Endothelial cell of umbilical vein (primary cell): ENCODE measurements at places on chromosomes 11 and 22. TPM values are rescaled to one million over a fixed set of nuclear protein-coding genes. Genes with fewer than 3 reads are reported as not detected.
A peak's percentile ranks its signal among the peaks of the same experiment; 100 is the strongest.

GRCh38 chr11:67085617-67086016, 29.0 kb downstream of the RHOD start:
- no peak for DNase-seq

GRCh38 chr11:58707767-58708166, 24.0 kb downstream of the GLYAT start:
- DNase-seq = no peak

DNA sequence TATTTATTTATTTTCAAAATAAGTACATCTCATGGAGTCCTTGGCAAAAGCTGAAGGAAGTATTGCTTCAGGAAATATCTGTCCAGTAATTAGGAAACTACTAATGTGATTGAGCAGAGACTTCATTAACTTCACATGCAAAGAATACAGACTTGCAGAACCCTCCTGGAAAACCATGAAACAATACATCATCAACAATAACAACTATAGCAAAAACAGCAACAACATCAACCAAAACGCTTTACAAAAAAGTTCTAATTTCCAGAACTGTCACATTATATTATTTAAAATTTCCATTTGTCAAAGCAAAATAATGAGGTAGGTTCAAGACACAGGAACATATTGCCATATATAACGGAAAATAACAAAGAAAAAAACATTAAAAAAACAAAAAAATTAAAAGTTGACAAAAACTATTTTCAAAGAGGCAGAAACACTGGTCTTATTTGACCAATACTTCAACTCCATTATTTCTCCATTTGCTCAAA, 79.8 kb upstream of the TOP3B start:
- DNase-seq = no peak

DNA sequence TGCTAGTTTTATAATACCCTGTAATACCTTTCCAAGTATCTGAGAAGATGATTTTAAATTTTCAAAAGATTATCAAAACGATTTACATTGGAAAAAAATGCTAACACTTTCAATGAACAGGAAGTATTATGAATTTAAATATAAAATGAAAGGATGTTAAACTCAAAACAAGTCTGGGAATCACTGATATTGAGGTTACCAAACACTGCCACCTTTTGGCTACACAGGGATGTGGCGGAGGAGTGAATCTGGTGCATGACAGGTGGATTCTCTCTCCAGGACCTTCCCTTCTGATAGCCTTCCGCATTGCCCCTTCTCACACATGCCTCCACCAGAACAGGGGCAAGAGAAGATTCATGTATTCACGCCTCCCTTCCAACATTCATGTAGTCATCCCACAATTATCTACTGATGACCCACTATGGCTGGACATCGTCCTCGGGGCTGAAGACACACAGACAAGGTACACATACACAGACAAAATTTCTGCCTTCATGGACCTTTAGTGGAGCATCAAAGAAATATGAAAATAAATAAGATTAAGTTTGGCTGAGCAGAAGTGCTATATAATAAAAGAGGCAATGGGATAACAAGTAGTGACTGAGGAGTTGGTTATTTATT, 34.7 kb downstream of the ATG16L2 start:
- DNase-seq = peak; percentile 59

GRCh38 chr11:98703779-98704556, 316.8 kb upstream of the CNTN5 start:
- DNase-seq = no peak

DNA sequence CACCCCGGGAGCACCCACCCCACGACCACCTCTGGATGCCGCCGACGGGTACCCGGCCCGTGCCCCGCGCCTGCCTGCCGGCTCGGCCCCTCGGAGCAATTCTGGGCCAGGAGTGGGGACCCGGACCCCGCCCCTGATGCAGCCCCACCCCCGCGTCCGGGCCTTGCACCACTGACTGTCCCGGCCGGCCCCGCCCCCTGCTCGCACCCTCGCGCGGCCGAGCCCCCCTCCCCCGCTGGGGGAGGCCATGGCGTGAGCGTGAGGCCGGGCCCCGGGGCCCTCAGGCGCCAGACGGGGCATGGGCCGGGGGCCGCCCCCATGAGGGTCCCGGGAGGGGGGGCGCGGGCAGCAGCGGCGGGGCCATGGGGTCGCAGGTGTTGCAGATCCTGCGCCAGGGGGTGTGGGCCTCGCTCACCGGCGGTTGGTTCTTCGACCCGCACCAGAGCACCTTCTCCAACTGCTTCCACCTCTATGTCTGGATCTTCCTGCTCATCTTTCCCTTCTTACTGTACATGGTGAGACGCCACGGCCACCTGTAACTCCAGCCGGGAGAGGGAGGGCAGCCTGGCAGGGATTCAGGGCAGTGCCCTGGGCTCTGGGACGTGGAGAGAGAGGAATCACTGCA, 486 bp downstream of the PCNX3 start:
- DNase-seq = no peak

GRCh38 chr22:22855617-22856308, 31.9 kb upstream of the IGLL5 start:
- DNase-seq = no peak

DNA sequence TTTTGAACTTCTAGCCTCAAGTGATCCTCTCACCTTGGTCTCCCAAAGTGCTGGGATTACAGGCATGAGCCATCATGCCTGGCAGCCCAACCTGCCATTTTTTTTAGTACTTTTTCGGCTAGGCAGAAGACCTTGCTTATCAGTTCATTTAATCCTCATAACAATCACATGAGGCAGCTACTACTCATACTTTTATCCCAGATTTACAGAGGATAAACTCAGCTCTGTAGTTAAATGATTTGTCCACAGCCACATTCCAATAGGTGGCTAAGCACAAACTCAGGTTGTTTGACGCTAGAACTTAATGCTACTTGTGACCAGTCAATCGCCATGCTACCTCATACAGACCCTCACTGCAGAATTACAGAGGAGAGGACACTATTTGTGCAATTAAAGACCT, 28.1 kb downstream of the SBF2 start:
- no peak for DNase-seq

- DNase-seq = no peak
These were observed 7.5 kb downstream of the TMEM151A start for GRCh38 chr11:66299186-66299585.

- DNase-seq = no peak
These were observed at the start of gene OOSP4A for GRCh38 chr11:59963733-59964132. TSS of gene OOSP4A (plus strand) at chr11:59964033. CDS start at chr11:59964033, 0 bp downstream.

- DNase-seq = no peak
These were observed 65.8 kb downstream of the RASSF10 start for GRCh38 chr11:13074714-13075464.

DNA sequence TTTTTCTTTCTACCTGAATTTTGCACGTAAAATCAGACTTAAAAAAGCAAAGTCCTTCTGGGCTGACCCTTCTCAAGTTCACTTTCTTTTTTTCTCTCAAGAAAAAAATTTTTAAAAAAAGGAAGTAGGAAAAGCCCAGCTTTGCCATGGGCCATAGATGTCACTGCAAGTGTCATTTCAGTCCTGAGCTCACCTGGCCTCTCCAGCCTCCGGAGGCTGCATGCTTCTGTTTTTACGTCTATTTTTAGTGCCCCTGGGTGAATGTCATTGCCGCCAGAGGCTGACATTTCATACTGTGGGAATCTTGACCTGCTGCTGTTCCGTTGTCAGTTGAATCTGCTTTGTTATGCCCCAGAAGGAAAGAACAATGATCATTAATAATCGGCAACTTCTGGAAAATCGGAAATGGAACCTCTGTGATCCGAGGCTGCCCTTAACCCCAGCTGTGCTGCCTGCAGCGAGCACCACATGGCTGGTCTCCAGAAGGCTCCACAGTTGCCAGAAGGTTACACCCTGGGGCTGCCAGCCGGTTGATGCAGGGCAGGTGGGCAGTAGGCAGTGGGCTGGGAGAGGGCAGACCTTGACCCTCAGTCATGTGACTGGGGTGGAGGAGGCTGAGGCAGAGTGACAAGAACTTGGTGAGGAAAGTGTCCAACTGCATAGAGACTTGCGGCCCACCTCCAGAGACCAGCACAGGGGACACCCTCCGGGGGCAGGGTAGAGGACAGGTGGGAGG, 16.7 kb upstream of the MYEOV start:
- DNase-seq = no peak

GRCh38 chr11:9046481-9046880, 42.7 kb upstream of the NRIP3 start:
- DNase-seq = no peak

DNA sequence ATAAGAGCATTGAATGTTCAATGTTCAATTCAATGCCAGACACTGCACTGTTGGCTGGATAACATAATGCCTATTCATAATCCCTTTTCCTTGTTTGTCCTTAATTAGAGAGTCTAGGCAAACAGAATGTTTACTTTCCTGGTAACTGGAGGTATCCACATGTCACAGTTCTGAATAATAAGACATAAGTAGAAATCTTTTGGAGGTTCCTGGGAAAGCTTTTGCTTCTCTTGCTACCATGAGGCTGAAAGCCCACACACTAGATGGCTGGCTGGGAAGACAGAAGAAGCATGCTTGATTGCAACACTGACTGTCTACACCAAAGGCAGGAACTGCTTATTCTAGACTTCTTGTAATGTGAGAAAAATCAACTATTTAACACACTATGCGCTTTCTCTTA, 79.5 kb downstream of the GAB2 start:
- DNase-seq = no peak

Gene TTC38
- 33.1 and 39.7 TPM in 2 replicates for total RNA-seq

Gene NLRP6
- not detected in 2 replicates for total RNA-seq

DNA sequence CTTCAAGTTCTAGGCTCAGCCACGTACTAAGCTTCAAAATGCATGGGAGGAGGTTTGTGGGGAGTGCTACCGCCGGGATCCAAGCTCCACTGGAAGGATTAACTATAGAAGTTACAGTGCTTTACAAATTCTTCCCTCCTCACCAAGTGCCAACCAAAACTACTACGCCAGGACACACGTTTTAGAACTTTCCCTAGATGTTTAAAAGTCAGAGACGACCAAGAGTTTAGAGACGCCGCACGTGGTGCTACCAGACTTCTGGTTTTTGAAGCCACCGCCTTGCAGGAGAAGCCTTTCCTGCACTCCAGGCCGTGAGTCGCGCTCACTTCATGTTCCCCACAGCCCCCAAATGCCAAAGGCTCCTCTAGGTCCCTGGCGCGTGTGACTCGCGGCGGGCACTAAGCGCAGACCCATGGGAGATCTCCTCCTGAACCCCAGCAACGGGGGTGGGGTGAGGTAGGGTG, 734 bp downstream of the SNU13 start:
- peak; percentile 52 for DNase-seq

DNA sequence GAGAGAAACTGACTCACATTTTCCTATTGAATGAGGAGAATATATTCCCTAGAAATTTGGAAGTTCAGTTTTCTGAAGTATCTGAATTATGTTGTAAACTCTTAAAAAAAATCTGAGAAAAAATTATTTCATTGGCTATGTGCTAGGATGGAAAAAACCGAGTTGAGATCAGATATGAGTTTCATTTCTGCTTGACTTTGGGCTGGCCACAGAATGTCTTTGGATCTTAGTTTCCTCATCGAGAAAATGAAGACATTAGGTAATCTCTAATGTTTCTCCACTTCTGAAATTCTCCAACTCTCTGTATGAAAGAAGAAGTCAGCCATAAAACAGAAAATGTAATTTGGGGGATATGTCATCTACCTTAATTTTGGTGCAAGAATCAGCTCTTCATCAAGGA, 28.8 kb downstream of the SLN start:
- no peak for DNase-seq
